Heart left ventricle (tissue), 16 donors: ENCODE measurements at places on chromosomes 6 and 20. TPM values are rescaled to one million over a fixed set of nuclear protein-coding genes. Genes with fewer than 3 reads are reported as not detected.

Gene SNAI1
- 0.37 TPM for total RNA-seq

DNA sequence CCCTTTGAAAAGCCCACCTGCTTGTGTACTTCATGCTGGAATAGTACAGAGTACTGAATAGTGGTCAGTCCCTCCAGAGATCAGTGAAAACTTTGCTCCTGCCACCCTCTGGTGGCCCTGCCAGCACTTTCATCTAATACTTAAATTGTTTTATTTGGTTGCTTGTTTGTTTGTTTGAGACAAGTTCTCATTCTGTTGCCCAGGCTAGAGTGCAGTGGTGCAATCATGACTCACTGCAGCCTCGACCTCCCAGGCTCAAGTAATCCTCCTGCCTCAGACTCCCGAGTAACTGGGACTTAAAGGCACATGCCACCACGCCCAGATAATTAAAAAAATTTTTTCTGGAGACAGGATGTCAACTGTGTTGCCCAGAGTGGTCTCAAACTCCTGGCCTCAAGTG lies 9.1 kb downstream of the FAM83D start:
- H3K4me3 ChIP-seq, result no peak overlapping the region
- H3K4me1 ChIP-seq, result no peaks in the 10 kb centered on the region
- no peaks in the 10 kb centered on the region for H3K27me3 ChIP-seq
- DNase-seq, result no peak

Gene NKAIN4
- total RNA-seq, result not detected

DNA sequence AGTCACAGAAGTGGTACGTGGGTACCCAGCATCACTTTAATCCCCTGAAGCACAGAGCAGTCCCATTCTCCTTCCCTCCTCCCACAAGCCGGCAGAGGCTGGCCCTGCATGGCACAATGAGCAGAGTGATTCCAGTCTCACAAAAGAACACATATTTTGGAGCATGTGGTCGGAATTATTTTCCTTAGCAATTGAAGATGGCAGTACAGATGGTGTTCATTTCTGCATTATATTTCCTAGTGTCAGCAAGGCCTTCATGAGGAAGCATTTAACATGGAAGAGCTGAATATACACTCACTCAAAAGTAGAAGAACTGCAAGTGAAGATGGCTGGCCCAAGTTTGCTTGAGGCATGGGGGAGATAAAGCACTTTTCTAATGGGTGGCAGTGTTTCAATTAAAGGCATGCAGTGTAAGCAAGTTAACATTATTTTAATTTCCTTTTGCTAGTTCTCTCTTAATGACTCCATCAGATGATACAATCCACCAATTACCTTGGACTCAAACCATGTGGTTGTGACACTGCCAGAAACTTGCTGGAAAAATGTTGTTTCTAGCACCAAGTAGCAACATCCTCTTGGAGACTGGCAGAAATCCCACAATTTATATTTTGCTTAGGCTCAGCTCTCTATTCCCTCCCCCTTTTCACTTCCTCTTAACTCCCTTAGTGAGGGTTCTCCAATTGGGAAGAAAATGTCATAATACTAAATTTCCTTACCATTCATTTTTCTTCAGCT lies 74.4 kb downstream of the ARHGAP18 start:
- no peaks in the 10 kb centered on the region for H3K27me3 ChIP-seq
- H3K36me3 ChIP-seq, result peaks cover 51% of the 10 kb centered on the region
- no peak overlapping the region for H3K4me3 ChIP-seq
- peaks cover 34% of the 10 kb centered on the region for H3K4me1 ChIP-seq
- DNase-seq, result no peak

DNA sequence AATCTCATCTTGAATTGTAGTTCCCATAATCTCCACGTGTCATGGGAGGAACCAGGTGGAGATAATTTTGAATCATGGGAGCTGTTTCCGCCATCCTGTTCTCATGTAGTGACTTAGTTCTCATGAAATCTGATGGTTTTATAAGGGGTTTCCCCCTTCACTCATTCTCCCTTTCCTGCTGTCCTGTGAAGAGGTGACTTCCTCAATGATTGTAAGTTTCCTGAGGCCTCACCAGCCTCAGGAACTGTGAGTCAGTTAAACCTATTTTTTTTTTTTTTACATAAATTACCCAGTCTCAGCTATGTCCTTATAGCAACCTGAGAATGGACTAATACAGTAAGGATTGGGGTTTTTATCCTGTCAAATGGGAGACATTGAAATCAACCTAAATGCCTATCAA lies 328.3 kb downstream of the TBC1D32 start:
- H3K4me1 ChIP-seq, result no peaks in the 10 kb centered on the region
- H3K36me3 ChIP-seq, result no peaks in the 10 kb centered on the region
- no peaks in the 10 kb centered on the region for H3K27me3 ChIP-seq
- H3K27ac ChIP-seq, result no peak overlapping the region
- no peak overlapping the region for H3K4me3 ChIP-seq

DNA sequence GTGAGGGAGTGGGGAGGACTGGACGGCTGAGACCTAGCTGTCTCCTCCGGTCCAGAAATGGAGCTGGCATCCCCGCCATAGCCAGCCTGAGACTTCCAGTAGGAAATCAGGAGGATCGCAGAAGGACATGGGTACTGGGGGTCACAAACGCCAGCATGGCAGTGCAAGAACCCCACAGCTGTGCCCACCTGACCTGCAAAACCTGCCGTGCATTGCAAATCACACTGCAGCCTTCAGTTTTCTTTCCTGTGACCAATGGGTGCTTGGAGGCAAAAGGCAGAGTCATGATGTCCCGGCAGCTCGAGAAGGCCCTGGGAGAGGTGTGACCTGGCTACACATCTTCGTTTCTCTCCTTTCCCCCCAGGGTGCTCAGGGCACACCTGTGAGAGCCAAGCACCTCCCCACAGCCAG lies 23.3 kb upstream of the PHACTR3 start:
- peaks cover 17% of the 10 kb centered on the region for H3K27me3 ChIP-seq
- H3K4me1 ChIP-seq, result peaks cover 8% of the 10 kb centered on the region
- no peak overlapping the region for H3K4me3 ChIP-seq

Gene EYA4
- total RNA-seq, result 22.6 TPM

Gene ARMH2
- total RNA-seq, result not detected

- H3K27ac ChIP-seq, result peak overlapping the region; percentile 24
- peaks cover 24% of the 10 kb centered on the region for H3K4me1 ChIP-seq
- no peak overlapping the region for H3K4me3 ChIP-seq
- no peaks in the 10 kb centered on the region for H3K27me3 ChIP-seq
Observed at GRCh38 chr6:109239160-109239559, 143.1 kb downstream of the CD164 start.

GRCh38 chr20:44780226-44780625 lies 30.1 kb downstream of the RIMS4 start:
- peak; percentile 41 for DNase-seq
- H3K4me3 ChIP-seq, result no peak overlapping the region
- H3K36me3 ChIP-seq, result no peaks in the 10 kb centered on the region
- no peaks in the 10 kb centered on the region for H3K27me3 ChIP-seq
- H3K4me1 ChIP-seq, result no peaks in the 10 kb centered on the region

- no peaks in the 10 kb centered on the region for H3K27me3 ChIP-seq
- DNase-seq, result no peak
- no peaks in the 10 kb centered on the region for H3K4me1 ChIP-seq
- no peaks in the 10 kb centered on the region for H3K36me3 ChIP-seq
- no peak overlapping the region for H3K4me3 ChIP-seq
Observed at GRCh38 chr6:135722190-135722589, 129.3 kb upstream of the PDE7B start.

DNA sequence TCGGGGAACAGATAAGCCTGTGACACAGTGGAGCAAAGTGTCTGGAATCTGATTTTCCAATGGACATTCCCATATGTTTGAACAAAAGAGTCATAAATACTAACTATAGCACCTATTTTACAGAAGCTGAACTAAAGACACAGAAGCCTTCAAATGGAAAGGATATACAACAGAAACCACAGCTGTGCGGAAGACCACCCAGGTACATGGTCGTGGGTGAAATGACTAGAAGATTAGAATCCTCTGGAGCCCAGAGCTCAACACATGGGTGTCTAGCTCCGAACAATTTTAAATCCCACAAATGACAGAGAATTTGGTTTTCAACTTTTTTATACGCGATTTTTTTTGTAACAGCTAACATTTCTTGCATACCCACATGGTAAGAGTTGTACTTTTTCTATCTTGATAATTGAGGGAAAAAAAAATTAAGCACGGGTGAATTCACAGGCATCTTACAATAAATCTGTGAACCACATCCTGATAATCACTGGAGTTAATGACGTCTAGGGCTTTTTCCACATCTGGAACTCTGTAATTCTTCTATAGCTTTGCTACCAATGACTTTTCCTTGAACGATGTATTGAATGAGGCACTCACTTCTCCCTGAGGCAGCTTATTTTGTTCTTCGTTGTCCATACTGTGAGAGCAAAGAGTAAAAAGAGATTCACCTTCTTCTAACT lies 271.1 kb upstream of the AGPAT4 start:
- no peaks in the 10 kb centered on the region for H3K27me3 ChIP-seq
- no peak for DNase-seq
- no peaks in the 10 kb centered on the region for H3K36me3 ChIP-seq
- H3K27ac ChIP-seq, result no peak overlapping the region
- H3K4me1 ChIP-seq, result peaks cover 7% of the 10 kb centered on the region

Gene ACTL10
- total RNA-seq, result 0.19 TPM

Gene FNDC11
- total RNA-seq, result not detected

Gene C4A
- 51.6 TPM for total RNA-seq

GRCh38 chr20:19411811-19412210 lies 199.4 kb downstream of the SLC24A3 start:
- H3K27ac ChIP-seq, result no peak overlapping the region
- H3K27me3 ChIP-seq, result no peaks in the 10 kb centered on the region
- H3K4me3 ChIP-seq, result no peak overlapping the region
- H3K36me3 ChIP-seq, result no peaks in the 10 kb centered on the region
- no peak for DNase-seq
- no peaks in the 10 kb centered on the region for H3K4me1 ChIP-seq

DNA sequence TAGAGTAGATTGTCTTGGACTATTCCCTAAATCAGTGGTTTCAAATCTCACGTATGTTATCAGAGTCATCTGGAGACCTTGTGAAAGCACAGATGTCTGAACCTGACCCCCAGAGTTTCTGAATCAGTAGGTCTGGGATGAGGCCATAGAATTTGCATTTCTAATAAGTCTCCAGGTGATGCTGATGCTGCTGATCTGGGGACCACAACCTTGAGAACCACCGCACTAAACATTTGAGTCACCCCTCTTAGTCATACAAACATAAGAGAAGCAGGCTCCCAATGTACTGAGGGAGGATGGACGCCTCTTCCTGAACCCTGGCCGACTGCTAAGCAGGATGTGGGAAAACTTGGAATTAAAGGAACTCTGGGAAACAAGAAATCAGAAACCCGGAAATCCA lies 187.8 kb upstream of the PRDM1 start:
- no peak overlapping the region for H3K27ac ChIP-seq
- H3K4me3 ChIP-seq, result no peak overlapping the region
- no peak for DNase-seq
- H3K36me3 ChIP-seq, result no peaks in the 10 kb centered on the region

DNA sequence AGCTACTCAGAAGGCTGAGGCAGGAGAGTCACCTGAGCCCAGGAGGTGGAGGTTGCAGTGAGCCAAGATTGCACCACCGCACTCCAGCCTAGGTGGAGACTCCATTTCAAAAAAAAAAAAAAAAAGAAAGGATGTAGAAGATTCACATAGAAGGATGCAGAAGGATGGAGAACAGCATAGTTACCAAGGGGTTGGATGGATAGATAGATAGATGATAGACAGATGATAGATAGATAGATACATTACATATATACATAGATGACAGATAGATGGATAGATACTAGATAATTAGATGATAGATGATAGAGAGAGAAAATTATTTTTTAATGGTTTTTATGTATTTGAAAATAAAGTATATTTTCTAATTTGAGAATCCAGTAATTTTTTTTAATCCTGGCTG lies 160.7 kb upstream of the ARID1B start:
- H3K4me1 ChIP-seq, result no peaks in the 10 kb centered on the region
- no peak overlapping the region for H3K4me3 ChIP-seq
- no peaks in the 10 kb centered on the region for H3K36me3 ChIP-seq
- H3K27me3 ChIP-seq, result no peaks in the 10 kb centered on the region
- no peak overlapping the region for H3K27ac ChIP-seq

DNA sequence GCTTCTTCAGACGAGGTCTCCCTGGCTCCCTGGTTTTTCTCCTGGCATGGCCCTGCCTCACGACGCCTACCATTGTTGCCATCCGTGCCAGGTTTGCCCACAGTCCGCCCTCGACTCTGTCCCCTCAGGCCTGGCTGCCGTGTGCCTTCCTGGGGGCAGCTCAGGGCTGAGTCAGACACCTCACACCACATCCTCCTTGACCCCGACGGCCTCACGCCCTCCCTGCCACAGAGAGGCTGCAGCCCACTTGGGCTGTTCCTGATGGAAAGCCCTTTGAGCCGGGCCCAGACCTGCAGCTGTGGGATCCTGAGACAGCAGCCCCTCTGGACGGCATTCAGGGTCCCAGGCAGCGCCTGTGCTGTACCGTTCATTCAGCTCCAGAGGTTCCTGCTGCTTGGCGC lies 108.3 kb downstream of the PSMB1 start:
- no peaks in the 10 kb centered on the region for H3K27me3 ChIP-seq
- H3K27ac ChIP-seq, result no peak overlapping the region
- H3K36me3 ChIP-seq, result no peaks in the 10 kb centered on the region
